RPMI7951 (cell line): ENCODE measurements at places on chromosomes 16 and 17.

- DNase-seq, result peak; percentile 82
Measured at GRCh38 chr16:86392436-86393152, 117.7 kb upstream of the FOXF1 start.

GRCh38 chr17:27485125-27485524 is 28.9 kb downstream of the KSR1 start:
- DNase-seq, result no peak

- no peak for DNase-seq
Measured at GRCh38 chr17:27906226-27906580, 13.0 kb upstream of the LYRM9 start.

DNA sequence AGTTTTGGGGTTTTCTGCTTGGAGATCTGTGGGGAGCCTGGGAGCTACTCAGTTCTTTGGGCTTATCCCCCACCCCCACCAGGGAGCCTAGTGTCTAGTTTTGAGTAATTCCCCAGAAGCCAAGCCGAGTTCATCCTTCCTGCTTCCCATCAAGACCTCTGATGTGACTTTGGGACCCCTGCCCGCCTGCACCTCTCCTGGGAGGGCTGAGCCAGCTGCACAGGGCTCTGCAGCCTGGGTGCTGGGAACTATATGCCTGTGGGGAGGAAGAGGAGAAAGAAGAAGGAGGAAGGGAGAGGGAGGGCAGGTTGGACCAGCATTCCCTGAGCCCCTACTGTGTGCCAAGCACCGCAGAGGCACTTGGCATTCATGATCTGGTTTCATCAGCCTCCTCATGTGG is 178.9 kb downstream of the TMEM132E start:
- no peak for DNase-seq

GRCh38 chr17:44999433-44999832 is 31.3 kb upstream of the C1QL1 start:
- no peak for DNase-seq

DNA sequence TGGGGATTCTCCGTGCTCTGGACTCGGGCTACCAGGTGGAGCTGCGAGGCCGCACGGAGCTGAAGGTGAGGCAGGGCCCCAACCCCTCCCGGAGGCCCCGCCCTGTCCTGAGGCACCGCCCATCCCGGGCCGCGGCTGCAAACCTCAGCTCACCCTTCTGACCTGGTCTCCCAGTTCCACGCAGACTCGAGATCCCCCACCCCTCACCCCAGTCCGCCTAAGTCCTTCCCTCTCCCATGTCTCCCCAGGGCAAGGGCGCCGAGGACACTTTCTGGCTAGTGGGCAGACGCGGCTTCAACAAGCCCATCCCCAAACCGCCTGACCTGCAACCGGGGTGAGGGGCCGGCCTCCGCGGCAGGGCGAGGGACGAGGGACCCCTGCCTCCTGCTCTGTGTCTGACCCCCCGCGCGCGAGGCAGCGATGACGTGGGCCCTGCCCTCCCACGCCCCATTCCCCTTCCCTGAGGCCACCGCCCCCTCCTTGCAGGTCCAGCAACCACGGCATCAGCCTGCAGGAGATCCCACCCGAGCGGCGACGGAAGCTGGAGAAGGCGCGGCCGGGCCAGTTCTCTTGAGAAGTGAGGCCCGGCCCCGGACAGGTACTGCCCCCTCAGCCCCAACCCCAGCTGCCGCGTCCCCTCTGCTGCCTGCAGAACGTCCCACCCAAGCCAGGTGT is 13.7 kb downstream of the GUCY2D start:
- DNase-seq, result no peak

DNA sequence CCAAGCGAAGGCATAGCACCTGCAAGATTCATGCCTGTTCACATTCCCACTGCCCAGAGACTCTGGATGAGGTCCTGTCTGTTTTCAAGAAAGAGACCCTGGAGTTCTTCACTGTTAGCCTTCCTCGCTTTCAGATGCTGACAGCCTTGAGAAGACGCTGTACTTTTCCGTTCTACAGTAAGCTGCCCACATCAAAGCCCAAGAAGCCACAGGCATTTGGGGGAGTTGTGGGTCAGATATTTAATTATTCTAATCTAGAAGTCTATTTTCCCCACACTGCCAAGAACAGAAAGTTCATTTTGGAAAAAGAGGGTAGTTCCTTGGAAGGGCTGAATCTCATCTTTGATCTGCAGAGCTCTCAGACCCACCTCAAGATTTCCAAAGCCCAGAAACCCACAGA is 127.9 kb downstream of the AXIN2 start:
- peak; percentile 77 for DNase-seq

DNA sequence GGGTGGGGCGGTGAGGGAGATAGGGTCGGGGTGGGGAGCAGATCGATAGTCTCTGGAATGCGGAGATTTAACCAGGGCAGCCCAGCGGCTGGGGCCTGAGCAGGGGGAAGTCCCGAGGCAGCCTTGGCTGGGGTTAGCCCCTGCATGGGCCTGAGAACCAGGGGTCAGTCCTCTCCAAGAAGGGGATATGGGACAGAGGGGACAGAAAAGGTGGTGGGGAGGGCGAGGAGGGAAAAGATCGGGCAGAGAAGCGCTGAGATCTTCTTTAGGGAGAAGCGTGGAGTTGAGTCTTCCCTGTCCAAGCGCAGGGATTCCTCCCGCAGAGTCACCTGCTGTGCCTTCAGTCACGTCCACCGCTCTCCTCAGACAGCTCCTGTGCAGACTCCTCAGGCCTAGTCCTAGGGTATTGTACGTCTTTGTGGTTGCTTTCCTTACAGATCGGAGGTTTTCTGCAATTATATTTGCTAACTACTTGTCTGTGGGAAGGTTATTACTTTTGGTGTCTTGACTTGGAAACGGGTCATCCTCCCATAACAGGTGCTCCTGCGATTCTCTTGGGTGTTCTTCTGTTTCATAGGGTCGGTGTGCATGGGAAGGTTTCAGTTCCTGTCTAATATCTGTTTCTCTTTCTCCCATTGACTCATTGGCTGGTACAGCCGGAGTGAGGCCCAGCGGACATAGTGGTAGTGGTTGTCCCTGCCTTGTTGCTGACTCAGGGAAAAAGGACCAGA is 952 bp downstream of the CD300A start:
- DNase-seq, result no peak

DNA sequence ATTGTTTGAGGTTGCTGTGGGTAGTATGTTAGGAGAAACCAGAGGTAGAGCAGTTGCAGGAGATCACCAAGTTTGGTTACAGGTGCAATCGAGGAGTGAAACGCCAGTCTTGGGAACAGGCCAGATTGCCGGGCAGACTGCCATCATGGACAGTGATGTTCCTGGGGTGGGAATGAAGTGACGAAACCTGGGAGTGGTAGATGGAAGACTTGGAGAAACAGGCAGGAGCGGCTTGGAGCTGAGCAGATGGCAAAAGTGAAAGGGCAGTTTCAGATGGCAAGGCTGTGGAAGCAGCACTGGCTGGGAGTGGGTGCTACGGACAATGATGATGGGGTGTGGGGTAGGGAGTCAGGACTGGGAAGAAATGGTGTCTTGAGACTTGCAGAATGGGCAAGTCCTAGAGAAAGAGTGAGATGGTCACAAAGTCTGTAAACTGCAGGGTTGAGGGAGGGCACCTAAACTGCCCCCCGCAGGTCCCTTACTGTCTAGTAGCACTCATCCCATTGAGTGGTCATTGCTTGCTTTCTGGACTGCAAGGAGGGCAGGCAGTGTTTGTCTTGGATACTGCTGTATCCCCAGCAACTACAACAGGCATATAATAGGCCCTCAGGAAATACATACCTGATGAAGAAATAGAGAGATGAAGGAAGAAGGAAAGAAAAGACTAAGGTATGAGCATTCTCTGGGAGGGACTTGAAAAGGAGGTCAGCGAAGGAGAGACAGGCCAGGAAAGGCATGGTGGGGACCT is 29.5 kb upstream of the ULK2 start:
- no peak for DNase-seq

DNA sequence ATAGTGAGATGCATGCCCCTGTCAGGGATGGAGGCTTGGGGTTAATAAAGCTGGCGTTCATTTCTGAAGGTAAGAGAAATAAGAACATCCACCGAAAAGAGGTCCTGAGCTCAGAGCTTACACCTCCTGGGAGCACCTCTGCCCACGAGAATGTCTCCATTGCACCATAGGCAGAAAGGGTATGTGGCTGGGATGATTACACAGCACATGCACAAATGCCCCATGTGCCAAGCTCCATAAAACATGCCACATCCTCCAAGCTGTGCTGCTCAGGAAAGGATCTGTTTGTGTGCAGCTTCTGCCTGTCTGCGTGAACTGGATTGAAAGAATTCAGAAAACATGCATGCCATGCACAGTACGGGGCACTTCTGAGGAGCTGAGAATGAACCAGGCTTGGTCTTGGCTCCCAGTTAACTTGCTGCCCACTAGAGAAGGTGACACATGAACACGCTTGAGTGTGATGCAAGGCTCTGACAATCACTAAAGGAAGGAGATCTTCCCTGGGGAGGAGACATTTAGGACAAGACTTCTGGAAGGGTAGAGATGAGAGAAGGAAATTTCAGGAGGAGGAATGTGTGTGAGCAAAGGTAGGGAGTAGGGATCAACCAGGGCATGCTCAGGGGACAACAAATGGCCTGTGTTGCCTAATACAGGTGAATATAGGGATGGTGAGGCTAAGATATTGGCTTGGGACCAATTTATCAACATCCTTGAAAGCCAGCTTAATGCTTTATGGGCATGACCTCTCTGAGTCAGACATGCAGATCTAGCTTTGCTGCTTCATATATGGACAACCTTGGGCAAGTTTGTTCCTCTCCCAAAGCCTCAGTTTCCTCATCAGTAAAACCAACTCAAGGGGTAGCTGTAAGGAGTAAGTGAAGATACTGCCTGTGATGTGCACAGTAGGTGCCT is 32.0 kb upstream of the SMPD3 start:
- no peak for DNase-seq

DNA sequence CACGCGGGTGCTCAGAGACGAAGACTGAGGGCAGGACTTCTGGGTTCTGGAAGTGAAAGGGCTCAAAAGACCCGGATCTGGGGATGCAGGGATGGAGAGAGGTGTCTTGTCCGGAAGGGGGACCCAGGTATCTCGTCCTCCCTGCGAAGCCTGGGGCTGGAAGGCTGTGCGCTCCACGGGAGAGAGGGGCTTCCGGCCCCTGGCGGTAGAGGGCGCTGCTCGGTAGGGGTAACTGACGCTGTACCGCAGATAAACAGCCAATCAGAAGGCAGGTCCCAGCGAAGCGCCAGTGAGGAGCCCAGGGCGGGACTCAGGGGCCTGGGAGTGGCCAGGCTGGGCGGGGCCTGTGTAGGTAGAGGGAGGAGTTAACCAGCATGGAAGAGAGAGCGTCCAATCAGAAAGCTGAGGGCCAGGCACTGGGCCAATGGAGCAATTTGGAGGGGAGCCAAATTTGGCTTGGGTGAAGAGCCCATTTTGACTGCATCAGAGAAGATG is 804 bp downstream of the TGFB1I1 start:
- peak; percentile 84 for DNase-seq

- DNase-seq, result no peak
Measured at GRCh38 chr16:66207139-66207882, 159.2 kb upstream of the CDH5 start.

GRCh38 chr17:28033972-28034714 is 8.3 kb upstream of the NLK start:
- peak; percentile 85 for DNase-seq

DNA sequence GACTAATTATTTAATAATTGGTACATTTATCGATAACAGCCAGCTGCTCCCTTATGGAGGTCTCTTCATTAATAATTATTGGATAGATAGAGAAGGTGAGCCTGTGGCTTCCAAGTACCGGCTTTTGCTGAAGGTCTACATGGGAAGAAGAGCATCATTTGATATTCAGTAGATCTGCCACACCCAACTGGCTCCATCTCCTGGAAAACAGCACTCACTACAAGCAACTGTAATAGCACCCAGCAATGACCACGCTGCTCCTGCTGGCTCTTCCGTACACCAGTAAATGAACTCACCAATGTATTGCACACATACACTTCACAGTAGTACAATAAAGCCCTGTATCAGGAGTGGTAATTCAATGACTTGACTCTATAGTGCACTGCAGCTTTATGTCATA is 19.5 kb downstream of the MARVELD3 start:
- peak; percentile 34 for DNase-seq

- DNase-seq, result no peak
Measured at GRCh38 chr17:77366206-77366557, 225.4 kb downstream of the SEC14L1 start.

- DNase-seq, result peak; percentile 87
Measured at GRCh38 chr17:50218771-50219315, 17.4 kb upstream of the COL1A1 start.

GRCh38 chr17:75799402-75799801 is 14.8 kb downstream of the UNK start:
- DNase-seq, result no peak

- DNase-seq, result no peak
Measured at GRCh38 chr16:83967838-83968305, at the start of gene NECAB2. Gene NECAB2 (plus strand): TSS chr16:83968244. CDS start chr16:83968649, 405 bp downstream.

- DNase-seq, result no peak
Measured at GRCh38 chr17:67171560-67171959, 73.4 kb downstream of the HELZ start.

DNA sequence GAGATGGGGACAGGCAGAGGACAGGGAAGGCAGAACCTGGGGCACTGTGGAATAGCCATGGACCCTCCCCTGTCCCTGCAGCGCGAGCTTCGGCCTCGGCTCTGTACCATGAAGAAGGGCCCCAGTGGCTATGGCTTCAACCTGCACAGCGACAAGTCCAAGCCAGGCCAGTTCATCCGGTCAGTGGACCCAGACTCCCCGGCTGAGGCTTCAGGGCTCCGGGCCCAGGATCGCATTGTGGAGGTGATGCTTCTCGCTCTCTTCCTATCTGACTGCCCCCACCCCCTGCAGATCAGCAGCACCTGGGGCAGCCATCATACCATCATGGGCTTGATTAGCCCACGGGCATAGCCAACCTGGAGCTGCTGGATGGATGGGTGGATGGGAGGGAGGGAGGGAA is 13.5 kb downstream of the NHERF1 start:
- no peak for DNase-seq

GRCh38 chr17:60599220-60599619 is 773 bp upstream of the PPM1D start:
- no peak for DNase-seq

- DNase-seq, result no peak
Measured at GRCh38 chr17:44078412-44078811, 7.9 kb downstream of the G6PC3 start.

GRCh38 chr16:83390759-83391158 is 417.0 kb upstream of the HSBP1 start:
- DNase-seq, result peak; percentile 43

- no peak for DNase-seq
Measured at GRCh38 chr17:77725846-77726245, 232.7 kb upstream of the TNRC6C start.
